ENCODE measurements at places on chromosomes 7 and 10.
A peak's percentile ranks its signal among the peaks of the same experiment; 100 is the strongest.

- DNase-seq = no peak
These were observed 5.7 kb downstream of the NAT16 start for GRCh38 chr7:101174322-101174854.

DNA sequence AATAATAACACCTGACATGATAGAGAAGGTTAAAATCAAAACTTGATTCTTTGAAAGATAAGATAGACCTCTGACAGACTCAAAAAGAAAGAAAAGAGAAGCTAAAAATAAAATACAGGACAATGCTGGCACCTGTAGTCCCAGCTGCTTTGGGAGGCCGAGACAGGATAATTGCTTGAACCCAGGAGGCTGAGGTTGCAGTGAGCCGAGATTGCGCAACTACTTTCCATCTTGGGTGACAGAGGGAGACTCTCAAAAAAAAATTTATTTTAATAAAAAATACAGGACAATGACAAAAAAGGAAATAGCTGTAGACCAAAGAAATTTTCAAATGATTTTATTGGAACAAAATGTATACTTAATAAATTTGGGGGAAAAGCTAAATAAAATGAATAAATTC is 263.2 kb downstream of the SDK1 start:
- no peak for DNase-seq

- DNase-seq = no peak
These were observed 18.1 kb downstream of the PRKG1 start for GRCh38 chr10:51092402-51092801.

DNA sequence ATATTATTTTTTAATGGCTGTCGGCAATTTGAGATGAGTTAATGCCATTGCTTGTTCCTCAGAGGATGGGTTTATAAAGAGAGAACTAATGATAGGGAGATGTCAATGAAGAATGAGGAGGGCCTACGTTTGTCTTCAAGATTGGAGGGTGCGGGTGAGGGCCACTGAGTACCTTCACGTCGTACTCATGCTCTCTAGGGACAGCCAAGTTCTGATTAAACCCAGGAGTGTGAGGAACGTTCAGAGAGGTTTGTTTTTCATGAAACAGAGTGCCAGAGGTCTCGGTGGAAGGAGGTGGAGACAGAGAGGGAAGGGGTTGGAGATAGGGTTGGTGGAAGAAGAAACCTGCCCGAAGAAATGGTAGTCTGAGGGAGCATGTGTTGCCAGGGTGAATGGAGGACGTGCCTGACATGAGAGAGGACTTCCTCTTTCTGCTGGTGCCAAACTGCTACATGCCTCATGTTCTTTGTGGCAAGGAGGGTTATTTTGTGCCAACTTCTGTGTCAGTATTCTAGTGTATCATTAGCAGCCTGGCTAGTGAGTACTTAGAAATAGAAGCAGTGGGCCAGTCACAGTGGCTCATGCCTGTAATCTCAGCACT is 8.9 kb downstream of the DHTKD1 start:
- DNase-seq = no peak

DNA sequence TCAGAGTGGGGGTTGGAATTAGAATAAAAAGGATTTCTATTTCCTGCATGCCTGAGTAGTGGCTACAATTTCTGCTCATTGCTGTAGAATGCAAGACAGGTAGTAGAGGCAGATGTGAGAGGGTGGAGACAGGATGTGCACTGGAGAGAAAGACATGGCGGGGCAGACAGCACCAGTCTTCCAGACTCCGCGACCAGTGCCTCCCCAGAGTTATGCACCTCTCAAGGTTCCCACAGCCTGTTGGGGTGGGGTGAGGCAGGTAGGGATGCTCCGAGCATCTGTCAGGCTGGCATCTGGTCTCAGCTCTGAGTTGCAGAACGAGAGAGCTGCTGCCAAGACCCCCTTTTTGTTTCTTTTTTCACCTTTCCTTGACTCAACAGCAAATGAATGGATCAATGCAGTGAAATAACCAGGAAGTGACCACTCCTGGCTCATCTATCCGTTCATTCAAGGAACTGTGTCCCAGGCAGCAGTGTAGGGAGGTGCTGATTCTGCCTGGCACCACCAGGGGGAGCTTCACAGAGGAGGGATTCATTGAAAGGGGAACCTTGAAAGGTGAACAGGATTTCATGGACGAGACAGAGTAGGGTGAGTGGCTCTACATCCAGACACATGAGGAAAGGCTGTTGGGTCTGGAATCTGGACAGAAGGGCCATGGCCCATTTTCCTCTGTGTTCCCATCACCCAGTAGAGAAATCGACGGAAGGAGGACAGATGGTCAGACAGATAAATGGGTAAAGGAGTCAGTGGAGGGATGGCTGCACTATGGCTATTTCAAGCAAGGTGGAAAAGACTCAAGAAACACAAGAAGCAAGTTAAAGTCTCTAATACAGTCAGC is 17.2 kb upstream of the SLC18A3 start:
- no peak for DNase-seq

- no peak for DNase-seq
These were observed 508.0 kb upstream of the MGMT start for GRCh38 chr10:128958834-128959690.

GRCh38 chr10:55782181-55782580 is 578.9 kb downstream of the ZWINT start:
- DNase-seq = no peak

DNA sequence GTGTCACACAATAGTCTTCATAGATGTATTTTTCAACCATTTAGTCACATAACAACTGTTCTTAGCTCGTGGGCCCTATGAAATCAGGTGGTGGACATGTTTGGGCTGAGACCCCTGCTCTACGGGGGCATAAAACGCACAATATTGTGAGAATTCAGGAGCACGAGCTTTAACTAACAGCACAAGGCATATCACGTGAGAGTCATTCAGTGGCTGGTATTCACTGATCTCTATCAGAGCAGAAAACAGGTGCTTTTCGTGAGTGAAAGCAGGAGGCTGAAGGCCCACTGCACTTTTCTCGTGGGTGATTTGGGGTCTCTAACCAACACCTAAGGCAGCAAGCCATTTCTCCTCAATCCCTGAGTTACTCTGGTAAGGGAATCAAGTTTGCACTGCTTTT is 42.8 kb upstream of the GRB10 start:
- DNase-seq = no peak

- DNase-seq = no peak
These were observed 6.9 kb upstream of the CYP2E1 start for GRCh38 chr10:133520193-133520738.

- no peak for DNase-seq
These were observed 2.2 kb downstream of the KLHL7 start for GRCh38 chr7:23107781-23108180.

GRCh38 chr10:61834519-61834918 is 67.0 kb upstream of the ARID5B start:
- no peak for DNase-seq

DNA sequence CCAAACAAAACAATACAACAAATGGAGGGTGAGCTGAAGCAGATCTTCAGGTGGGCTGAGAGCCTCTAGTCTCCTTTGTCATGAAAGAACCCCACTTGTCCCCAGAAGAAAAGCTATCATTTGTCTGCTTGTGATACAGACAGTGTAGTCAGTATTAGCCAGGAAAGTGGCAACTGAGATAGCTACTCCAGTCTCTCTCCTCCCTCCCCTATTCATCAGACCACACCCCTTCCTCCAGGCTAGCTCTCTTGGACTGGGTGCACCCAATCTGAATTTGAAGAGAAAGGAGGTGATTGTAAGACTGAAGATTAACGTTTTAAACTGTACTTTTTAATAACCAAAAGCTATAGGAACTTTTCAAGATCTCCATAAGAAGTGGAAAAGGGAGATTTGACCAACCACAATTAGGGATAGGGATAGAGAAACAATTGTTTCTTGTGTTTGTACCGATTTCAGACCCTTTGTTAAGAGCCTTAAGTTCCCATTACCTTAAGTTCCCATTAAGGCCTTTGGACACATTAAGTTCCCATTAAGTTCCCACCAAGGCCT is 14.1 kb downstream of the BMPR1A start:
- no peak for DNase-seq

GRCh38 chr10:16527452-16527851 is 5.8 kb upstream of the C1QL3 start:
- no peak for DNase-seq

- no peak for DNase-seq
These were observed 48.4 kb upstream of the CUL1 start for GRCh38 chr7:148650232-148650858.

DNA sequence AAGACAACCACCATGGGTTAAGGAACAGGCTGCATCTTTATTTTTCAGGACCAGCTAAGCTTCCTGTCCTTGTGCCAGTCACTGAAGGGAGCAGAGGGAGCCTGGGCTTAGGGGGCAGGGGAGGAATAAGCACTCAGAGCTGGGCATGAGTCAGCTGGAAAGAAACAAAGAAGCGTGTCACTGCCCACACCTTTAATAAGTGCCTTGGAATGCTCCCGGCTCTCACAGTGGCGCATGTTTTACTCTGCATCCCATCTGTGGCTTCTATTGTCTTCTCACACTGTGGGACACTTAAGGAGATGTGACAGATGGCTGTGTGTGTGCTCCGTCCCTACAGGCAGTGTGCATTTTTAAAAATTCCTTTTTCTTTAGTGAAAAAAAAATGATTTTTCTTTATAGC is 71.7 kb downstream of the MTURN start:
- DNase-seq = no peak

DNA sequence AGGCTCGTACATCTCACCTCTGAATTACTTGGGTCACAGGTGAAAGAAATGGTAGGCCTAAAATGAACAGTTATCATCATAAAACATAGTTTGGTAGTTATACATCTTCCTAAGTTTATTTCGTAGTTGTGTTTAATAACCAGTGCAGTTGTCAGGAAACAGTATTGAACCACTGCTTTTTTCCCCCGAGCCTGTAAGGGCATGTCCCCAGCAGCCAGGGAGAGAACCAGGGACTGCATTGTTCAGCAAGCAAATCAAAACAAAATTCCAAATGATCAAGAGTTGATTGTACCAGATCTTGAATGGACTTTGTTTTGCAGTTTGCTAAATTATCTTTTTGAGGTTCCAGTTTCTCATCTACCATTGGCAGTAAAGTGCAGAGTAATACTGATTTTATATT is 2.4 kb downstream of the EIF4H start:
- no peak for DNase-seq

- DNase-seq = no peak
These were observed 66.3 kb upstream of the SLC25A13 start for GRCh38 chr7:96388166-96388565.

- DNase-seq = no peak
These were observed 6.2 kb upstream of the RRP12 start for GRCh38 chr10:97407211-97407951.

GRCh38 chr7:108627476-108628051 is 57.9 kb downstream of the DNAJB9 start:
- no peak for DNase-seq

DNA sequence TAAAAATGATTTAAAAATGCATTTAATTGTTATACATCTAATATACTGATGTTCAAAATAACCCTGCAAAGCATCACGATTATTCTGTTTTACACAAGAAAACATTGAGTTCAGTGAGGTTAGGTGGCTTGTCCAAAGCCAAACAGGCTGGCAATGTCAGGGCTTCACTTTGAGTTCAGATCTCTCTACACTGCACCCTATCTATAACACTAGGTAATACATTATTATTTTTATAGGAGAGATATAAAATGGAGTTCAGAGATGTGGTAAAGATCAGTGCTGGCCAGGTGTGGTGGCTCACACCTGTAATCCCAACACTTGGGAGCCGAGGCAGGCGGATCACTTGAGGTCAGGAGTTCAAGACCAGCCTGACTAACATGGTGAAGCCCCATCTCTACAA is 165.9 kb upstream of the MYO3A start:
- DNase-seq = no peak

GRCh38 chr7:131342864-131343442 is 15.3 kb downstream of the MKLN1 start:
- no peak for DNase-seq

- DNase-seq = no peak
These were observed 167.3 kb upstream of the MYO3A start for GRCh38 chr10:25766687-25767221.

GRCh38 chr10:51706225-51706624 is 6.8 kb upstream of the CSTF2T start:
- DNase-seq = no peak

DNA sequence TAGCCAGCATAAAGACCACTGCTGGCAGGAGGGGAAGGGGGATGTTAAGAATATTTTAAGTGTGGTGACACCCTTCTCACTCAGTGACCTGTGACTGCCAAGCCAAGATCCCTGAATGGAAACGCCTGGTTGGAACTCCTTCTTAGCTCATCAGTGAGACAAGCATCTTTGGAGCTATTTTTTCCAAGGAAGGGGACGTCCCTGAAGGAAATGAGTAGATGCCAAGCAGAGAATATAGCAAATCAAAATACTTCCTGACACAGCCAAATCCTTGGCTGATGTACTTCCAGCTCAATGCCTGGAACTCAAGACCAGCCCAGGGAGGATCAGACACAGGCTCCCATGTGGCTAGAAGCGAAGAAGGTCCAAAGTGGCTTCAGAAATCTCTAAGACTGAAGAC is 82.2 kb downstream of the SORBS1 start:
- DNase-seq = no peak

GRCh38 chr10:120172356-120172755 is 279.8 kb downstream of the SEC23IP start:
- DNase-seq = no peak

DNA sequence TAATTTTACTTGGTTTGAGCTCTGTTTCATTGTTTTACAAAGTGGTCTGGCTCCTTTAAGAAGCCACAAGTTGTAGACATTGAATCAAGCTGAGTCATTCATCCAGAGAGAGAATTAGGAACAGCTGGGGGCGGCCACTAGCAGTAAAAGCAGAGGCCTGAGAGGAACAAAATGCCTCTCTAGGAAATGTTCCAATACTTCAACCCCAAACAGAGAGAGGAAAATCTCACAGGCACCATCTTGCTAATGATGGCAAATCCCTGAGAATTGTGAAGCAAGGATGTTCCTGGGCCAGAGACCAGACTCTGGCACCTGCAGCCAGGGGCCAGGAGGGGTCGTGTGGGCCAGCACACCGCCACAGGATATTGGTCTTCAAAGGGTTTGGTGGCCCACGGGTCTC is 26.5 kb upstream of the TRIL start:
- DNase-seq = no peak

- no peak for DNase-seq
These were observed 117.7 kb downstream of the ANKRD61 start for GRCh38 chr7:6148724-6149360.

- no peak for DNase-seq
These were observed 4.0 kb upstream of the UNCX start for GRCh38 chr7:1228545-1229201.

DNA sequence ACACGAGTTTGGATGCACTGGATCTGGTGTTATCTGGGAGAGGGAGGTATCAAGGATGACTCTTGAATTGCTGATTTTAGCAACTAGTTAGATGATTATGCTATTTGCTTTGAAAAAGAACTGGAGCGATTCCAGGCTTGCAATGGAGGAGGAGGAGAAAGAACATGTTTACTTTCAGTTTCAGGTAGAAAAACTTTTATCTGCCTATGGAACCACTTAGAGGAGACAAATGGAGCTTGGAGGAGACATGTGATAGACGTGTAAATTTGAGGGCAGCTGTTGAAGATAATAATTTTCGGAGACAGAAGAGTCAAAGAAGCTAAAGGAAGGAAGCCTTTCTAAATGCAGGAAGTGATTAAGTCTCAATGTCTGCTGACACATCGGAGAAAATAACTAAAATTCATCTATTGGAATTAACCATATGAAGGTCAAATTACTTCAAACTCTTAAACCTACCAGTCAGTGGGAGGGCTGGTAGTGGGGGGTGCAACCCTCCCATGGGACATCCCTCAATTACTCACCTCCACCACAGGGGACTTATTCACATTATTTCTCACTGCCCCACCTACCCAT is 56.4 kb upstream of the GNAI1 start:
- DNase-seq = no peak

- DNase-seq = peak; percentile 35
These were observed 18.9 kb downstream of the ATP6V1F start for GRCh38 chr7:128881458-128882125.

- DNase-seq = no peak
These were observed 930.6 kb upstream of the ZNF722 start for GRCh38 chr7:63067897-63068585.

Measured in RWPE2 (cell line).